ENCODE measurements at places on chromosomes 7 and 10.

- no peaks in the 10 kb centered on the region for H3K27me3 ChIP-seq
- H3K36me3 ChIP-seq: no peaks in the 10 kb centered on the region
- peak overlapping the region; percentile 36 for H3K4me3 ChIP-seq
Measured at GRCh38 chr7:92904244-92905131, 68.1 kb upstream of the CDK6 start.

- no peak for DNase-seq
- no peaks in the 10 kb centered on the region for H3K27me3 ChIP-seq
- no peaks in the 10 kb centered on the region for H3K4me1 ChIP-seq
- H3K36me3 ChIP-seq: peaks cover 6% of the 10 kb centered on the region
- H3K4me3 ChIP-seq: no peak overlapping the region
Measured at GRCh38 chr7:150996376-150997074, 5.7 kb downstream of the NOS3 start.

DNA sequence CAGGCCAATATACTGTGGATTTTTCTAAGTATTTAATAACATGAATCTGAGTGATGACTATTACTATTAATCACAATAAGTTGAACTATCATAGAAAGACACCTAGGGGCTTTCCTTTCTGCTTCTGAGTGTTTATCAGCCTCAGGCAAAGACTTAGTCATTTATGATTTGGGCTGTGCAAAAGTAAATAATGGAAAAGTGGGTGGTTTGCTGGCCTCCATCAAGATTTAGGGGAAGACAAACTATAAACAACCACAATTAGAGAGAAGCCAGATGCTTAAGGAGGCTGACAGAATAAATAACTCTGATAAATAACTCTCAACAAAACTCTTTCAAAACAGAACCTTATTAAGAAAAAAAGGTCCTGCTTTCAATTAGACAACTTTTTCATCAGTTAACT lies 64.7 kb downstream of the MACC1 start:
- H3K27ac ChIP-seq: no peak overlapping the region
- no peaks in the 10 kb centered on the region for H3K27me3 ChIP-seq
- peak; percentile 13 for DNase-seq
- no peaks in the 10 kb centered on the region for H3K4me1 ChIP-seq
- no peak overlapping the region for H3K4me3 ChIP-seq

- H3K4me3 ChIP-seq: no peak overlapping the region
- H3K4me1 ChIP-seq: no peaks in the 10 kb centered on the region
- H3K36me3 ChIP-seq: no peaks in the 10 kb centered on the region
- no peak overlapping the region for H3K27ac ChIP-seq
- H3K27me3 ChIP-seq: no peaks in the 10 kb centered on the region
Measured at GRCh38 chr10:88618496-88618895, 31.9 kb downstream of the LIPJ start.

GRCh38 chr10:7318836-7319235 lies 92.0 kb downstream of the SFMBT2 start:
- no peak for DNase-seq
- peaks cover 32% of the 10 kb centered on the region for H3K4me1 ChIP-seq
- peak overlapping the region; percentile 75 for H3K27ac ChIP-seq
- no peak overlapping the region for H3K4me3 ChIP-seq
- no peaks in the 10 kb centered on the region for H3K27me3 ChIP-seq
- H3K36me3 ChIP-seq: peaks cover 4% of the 10 kb centered on the region

DNA sequence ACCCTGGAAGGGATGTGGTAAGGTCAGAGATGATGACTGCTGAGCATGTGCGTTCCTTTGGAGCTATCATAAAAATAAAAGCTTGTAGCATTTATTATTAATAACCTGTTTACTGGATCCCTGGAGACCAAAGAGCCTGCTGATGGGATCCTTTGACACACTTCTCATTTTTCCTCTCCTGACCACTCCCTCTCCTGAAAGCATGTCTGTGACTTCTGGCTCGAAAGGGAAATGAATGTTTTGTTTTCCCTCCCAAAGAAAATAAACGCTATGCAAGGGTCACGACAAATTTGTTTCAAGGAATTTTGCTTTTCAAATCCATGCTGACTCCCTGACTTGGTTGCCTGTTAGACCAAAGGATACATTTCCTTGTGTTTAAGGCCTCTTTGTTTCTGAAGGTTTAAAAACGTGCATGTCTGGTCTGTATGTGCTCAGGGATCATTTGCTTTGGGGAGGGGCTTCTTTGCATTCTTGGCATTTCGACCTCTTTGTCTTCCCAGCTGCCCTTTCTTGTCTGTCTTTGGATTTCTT lies 185.1 kb upstream of the AGK start:
- no peaks in the 10 kb centered on the region for H3K36me3 ChIP-seq
- no peak overlapping the region for H3K4me3 ChIP-seq
- no peaks in the 10 kb centered on the region for H3K27me3 ChIP-seq
- peaks cover 10% of the 10 kb centered on the region for H3K4me1 ChIP-seq

DNA sequence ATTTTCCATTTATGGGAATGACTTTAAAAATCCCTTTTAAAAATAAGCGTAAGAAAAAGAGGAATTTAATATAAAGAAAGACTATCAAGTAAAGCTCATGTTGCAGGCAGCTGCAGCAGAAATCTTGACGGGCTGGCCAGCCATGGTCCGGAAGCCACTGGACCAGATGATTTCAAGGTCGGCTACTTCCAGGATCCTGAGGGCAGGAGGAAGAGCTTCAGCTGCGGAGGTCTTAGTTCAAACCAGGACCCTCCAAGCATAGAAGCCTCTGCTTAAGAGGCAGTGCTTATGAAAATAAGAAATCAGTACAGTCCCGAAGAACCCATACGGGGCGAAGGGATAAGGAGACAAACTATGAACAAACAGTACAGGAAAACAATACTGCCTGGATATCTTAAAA lies 220.2 kb upstream of the CELF2 start:
- no peak for DNase-seq
- H3K36me3 ChIP-seq: no peaks in the 10 kb centered on the region
- no peak overlapping the region for H3K4me3 ChIP-seq
- no peaks in the 10 kb centered on the region for H3K27me3 ChIP-seq
- peak overlapping the region; percentile 78 for H3K27ac ChIP-seq

DNA sequence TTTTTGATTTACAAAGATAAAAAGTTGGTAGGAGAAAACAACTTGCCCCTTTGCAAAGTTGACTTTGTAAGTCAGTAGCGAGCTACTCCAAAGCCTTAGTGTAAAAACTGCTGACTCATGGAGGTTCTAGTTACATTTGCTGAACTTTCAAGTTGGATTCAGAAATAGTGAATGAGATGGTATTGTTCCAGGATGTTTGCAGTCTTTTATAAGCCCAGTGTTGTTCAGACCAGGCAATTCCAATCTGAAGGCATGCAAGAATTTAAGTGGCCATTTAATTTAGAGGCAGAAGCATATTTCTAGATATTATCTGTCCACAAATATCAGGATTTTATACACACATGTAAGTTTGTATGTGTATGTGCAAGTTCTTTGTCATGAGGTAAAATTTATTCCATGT lies 21.6 kb downstream of the TES start:
- H3K27me3 ChIP-seq: no peaks in the 10 kb centered on the region
- H3K36me3 ChIP-seq: peaks cover 22% of the 10 kb centered on the region
- H3K4me1 ChIP-seq: peaks cover 37% of the 10 kb centered on the region

DNA sequence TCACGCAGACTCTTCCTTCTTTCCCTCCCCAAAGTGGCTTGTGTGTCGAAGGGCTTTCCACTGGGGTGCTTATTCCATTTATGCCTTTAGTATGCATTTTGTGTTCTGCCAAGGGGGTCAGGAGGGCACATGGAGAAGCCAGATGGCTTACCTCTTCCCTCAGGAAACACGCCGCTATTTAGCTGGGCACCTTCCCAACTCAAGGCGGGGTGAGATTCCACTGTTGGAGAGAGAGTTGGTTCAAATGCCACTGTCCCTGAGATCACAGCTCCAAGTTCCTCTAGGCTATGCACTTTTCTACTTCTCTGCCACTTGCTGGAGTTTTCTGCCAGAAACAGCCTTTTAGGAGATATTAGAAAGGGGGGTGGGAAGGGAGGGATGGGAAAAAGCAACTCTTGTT lies 1091.8 kb downstream of the LRMDA start:
- DNase-seq: no peak
- H3K27me3 ChIP-seq: no peaks in the 10 kb centered on the region
- H3K36me3 ChIP-seq: no peaks in the 10 kb centered on the region
- no peak overlapping the region for H3K27ac ChIP-seq
- H3K4me3 ChIP-seq: no peak overlapping the region
- no peaks in the 10 kb centered on the region for H3K4me1 ChIP-seq

- H3K27me3 ChIP-seq: no peaks in the 10 kb centered on the region
- DNase-seq: no peak
- H3K27ac ChIP-seq: no peak overlapping the region
- no peaks in the 10 kb centered on the region for H3K36me3 ChIP-seq
- H3K4me3 ChIP-seq: no peak overlapping the region
- H3K4me1 ChIP-seq: peaks cover 5% of the 10 kb centered on the region
Measured at GRCh38 chr10:48802611-48803071, 118.0 kb downstream of the WDFY4 start.

DNA sequence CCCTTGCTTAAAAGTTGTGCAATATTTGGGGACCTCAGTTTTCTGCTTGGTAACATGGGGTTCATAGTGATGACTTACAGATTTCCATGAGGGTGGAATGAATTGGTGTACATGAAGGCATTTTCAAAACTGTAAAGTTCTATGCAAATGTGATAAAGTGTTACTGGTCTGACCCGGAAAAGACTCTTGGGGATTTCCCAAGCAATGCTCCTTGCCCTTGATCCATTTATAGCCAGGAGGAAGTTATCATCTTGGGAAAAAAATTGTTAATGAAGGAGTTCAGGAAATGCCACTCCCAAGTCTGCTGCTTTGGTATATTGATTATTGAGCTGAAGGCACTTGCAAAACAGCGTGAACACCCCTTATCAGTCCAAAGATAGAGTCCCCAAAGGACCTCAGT lies 96.3 kb upstream of the ZPBP start:
- DNase-seq: no peak
- H3K36me3 ChIP-seq: no peaks in the 10 kb centered on the region
- peaks cover 69% of the 10 kb centered on the region for H3K27me3 ChIP-seq
- no peaks in the 10 kb centered on the region for H3K4me1 ChIP-seq
- H3K27ac ChIP-seq: no peak overlapping the region

DNA sequence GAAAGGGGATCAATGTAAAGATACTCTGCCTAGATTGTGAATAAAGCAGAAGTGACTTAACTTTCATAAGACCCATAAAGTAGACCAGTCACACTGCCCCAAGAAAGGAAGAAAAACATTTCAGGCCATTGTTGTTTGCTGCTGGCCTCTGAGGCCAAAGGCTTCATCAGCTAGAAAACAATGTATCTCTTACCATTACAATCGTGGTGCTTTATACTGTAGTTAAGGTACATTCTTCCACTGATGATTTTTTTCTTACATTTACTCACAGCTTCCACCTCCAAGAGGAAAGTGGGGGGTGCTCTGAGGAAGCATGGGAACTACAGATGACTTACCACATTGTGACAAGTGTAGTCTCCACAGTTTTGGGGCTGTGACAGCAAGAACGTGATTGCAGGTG lies 68.6 kb downstream of the NRG3 start:
- no peaks in the 10 kb centered on the region for H3K4me1 ChIP-seq
- no peaks in the 10 kb centered on the region for H3K27me3 ChIP-seq
- H3K4me3 ChIP-seq: no peak overlapping the region
- no peak for DNase-seq
- H3K27ac ChIP-seq: no peak overlapping the region

- no peak overlapping the region for H3K27ac ChIP-seq
- no peak overlapping the region for H3K4me3 ChIP-seq
- DNase-seq: no peak
- H3K36me3 ChIP-seq: no peaks in the 10 kb centered on the region
Measured at GRCh38 chr10:30737931-30738391, 108.4 kb upstream of the LYZL2 start.

GRCh38 chr10:4670737-4671136 lies 155.3 kb upstream of the AKR1E2 start:
- H3K27ac ChIP-seq: peak overlapping the region; percentile 90
- no peak overlapping the region for H3K4me3 ChIP-seq
- peak; percentile 52 for DNase-seq
- no peaks in the 10 kb centered on the region for H3K27me3 ChIP-seq
- H3K4me1 ChIP-seq: peaks cover 27% of the 10 kb centered on the region

- peaks cover 43% of the 10 kb centered on the region for H3K36me3 ChIP-seq
- no peak overlapping the region for H3K4me3 ChIP-seq
- H3K4me1 ChIP-seq: peaks cover 11% of the 10 kb centered on the region
- no peak for DNase-seq
Measured at GRCh38 chr10:68403701-68404100, 3.4 kb downstream of the RUFY2 start.

GRCh38 chr10:43890124-43890523 lies 241.4 kb upstream of the ZNF32 start:
- no peak overlapping the region for H3K27ac ChIP-seq
- no peak overlapping the region for H3K4me3 ChIP-seq
- DNase-seq: peak; percentile 5
- H3K36me3 ChIP-seq: peaks cover 6% of the 10 kb centered on the region
- H3K27me3 ChIP-seq: peaks cover 4% of the 10 kb centered on the region
- peaks cover 6% of the 10 kb centered on the region for H3K4me1 ChIP-seq

GRCh38 chr7:116588225-116588624 lies 63.4 kb downstream of the CAV1 start:
- H3K4me1 ChIP-seq: peaks cover 19% of the 10 kb centered on the region
- peak overlapping the region; percentile 85 for H3K27ac ChIP-seq
- peaks cover 10% of the 10 kb centered on the region for H3K27me3 ChIP-seq

- H3K4me3 ChIP-seq: no peak overlapping the region
- no peak overlapping the region for H3K27ac ChIP-seq
- peak; percentile 31 for DNase-seq
- H3K4me1 ChIP-seq: peaks cover 10% of the 10 kb centered on the region
Measured at GRCh38 chr10:124238367-124238766, 145.0 kb upstream of the CHST15 start.

- H3K4me3 ChIP-seq: no peak overlapping the region
- no peaks in the 10 kb centered on the region for H3K4me1 ChIP-seq
- no peak for DNase-seq
- no peaks in the 10 kb centered on the region for H3K27me3 ChIP-seq
- H3K27ac ChIP-seq: no peak overlapping the region
- H3K36me3 ChIP-seq: peaks cover 6% of the 10 kb centered on the region
Measured at GRCh38 chr10:21757185-21757901, 223.3 kb downstream of the MLLT10 start.

DNA sequence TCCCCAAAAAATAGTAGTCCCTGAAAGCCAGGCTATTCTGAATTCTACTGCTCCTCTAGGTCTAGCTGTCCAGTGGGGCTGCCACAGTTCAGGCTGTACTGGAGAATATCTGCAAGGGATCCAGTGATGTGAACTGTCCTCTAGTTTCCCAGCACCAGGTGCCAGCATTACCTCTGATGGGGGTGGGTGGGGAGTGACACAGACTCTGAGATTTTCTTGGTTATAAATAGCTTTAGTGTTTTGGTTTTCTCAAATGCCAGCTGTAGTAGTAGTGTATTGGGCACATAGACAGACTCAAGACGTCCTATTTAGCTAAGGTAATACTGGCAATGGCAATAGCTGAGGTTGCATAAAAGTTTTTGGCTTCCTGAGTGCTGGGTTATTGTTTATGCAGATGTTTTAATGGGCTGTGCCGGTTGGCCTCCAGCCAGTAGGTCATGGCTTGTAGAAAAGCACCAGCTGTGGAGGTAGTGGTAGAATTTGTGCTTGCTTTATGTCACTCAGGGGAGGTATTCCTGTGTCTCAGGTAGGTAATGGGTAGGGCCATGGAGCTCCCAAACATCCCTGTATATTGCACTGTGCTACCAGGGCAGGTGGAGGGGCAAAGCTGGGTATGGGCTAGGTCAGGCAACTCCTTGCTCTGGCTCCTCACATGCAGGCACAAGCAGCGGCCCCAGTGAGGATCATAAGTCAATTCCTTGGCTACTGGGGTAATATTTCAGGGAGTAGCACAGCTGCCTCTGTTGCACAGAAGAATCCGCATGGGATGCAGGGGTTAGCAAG lies 338.7 kb upstream of the LRRTM3 start:
- no peaks in the 10 kb centered on the region for H3K27me3 ChIP-seq
- H3K4me3 ChIP-seq: no peak overlapping the region
- H3K4me1 ChIP-seq: peaks cover 5% of the 10 kb centered on the region
- peak; percentile 42 for DNase-seq
- H3K36me3 ChIP-seq: no peaks in the 10 kb centered on the region
